Right ventricle myocardium inferior (tissue), 1 donor: ENCODE measurements at places on chromosomes 3 and 15. TPM values are rescaled to one million over a fixed set of nuclear protein-coding genes. Genes with fewer than 3 reads are reported as not detected.

Gene EIF4E3
- total RNA-seq = 49.2 TPM

Gene RAB7A
- 242 TPM for total RNA-seq

GRCh38 chr3:167318306-167318705 lies 61.8 kb downstream of the ZBBX start:
- DNase-seq = no peak

Gene EXD1
- total RNA-seq = not detected

Gene CA12
- total RNA-seq = 0.65 TPM

- no peak for DNase-seq
Measured at GRCh38 chr3:67516496-67516895, 137.9 kb downstream of the SUCLG2 start.

Gene PRR20G
- total RNA-seq = not detected

Gene TEX55
- total RNA-seq = not detected

DNA sequence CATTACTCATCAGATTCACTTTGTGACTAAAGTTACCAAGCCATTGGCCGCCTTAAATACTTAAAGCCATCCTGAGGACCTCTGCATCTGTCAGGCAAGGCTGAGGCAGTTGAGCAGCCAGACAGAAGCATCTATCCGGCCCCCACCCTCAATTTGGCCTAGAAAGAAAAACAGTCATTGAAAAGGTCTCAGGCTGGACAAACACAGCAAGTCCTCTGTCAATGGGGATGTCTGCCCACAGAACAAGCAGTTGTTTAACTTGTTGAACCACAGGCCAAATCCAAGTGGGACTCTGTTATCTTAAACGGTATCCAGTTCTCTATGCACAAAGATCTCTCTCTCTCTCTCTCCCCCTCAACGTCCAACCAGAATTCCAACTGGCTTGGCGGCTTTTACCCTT lies 2.8 kb downstream of the ZIC4 start:
- no peak for DNase-seq

Gene MEGF11
- not detected for total RNA-seq

- DNase-seq = no peak
Measured at GRCh38 chr3:127870156-127870555, 44.9 kb upstream of the KBTBD12 start.

DNA sequence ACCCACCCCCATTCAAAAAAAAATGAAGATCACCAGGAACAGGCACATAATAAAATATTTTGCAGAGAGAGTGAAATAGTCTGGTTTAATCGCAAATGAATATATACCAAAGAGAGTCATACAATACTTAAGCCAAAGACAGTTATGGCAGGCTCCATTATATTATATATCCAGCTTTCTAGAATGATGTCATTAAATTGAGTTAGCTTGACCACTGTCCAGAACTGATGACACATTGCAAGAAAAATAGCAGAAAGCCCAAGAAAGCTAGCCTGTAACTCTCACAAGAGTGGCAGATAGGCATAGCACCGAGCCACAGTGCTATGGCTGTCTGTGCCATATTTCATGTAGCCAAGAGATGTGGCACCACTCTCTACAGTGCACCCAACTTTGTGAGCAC lies 231.9 kb upstream of the SEMA6D start:
- DNase-seq = no peak

DNA sequence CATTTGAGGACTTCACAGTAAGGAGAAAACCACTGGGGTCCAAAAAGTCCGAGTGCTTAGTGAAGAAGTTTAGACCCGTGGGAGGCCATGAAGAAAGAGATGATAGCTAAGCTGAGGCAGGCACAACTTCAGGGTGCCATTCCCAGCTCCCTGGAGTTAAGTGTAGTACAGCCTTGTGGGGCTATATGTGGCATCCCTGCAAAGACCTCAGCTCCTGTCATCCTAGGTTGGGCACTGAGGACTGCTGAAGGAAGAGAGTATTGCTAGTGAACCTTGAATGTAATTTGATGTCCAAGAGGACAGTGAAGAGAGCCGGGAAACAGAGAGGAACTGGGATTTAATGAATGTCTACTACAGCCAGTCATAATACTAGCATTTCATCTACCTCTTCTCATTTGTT lies 162.1 kb downstream of the AKAP13 start:
- no peak for DNase-seq

DNA sequence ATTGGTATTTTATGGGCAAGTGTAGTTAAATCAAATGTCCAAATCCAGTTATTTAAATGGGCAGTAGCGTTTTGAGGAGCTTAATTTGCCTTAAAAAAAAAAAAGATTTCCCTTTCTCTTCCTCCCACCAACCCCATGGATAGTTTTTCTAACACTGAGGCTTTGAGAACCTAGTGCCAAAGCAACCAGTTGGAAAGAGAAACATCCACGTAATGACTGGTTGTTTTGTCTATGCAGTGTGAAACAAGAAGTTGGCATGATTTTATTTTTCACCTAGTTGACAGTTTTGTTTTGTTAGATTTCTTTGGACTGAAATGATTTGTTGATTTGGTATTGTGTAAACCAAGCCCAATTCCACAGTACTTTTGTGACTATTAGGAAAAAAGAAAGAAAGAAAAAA lies 170.0 kb downstream of the SOX2 start:
- no peak for DNase-seq

DNA sequence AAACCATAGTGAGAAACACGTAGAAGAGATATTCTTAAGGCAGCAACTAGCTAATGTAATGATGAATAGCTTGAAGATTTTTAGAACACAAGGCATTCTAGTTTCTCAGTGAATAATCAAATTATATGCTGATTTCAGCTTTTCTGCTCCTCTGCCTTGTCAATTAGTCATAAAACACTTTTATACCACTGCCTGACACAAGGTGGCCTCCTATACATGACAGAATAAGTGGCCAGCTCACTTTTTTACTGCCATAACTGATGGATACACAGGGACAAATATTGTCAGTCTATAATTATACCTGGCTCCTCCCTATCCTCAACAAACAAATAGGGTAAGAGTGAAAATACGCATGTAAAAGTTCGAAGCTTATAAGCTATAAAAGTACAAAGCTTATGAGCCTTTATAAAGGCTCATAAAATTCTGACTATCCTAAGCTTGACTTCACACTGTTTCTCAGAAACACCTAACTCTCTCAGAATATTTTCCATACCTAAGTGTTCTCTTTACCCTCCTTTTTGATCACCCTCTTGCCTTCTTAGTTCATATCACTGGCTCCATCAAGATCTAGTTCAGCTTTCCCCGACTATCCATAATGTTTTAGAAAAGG lies 81.6 kb downstream of the HERC1 start:
- DNase-seq = no peak

DNA sequence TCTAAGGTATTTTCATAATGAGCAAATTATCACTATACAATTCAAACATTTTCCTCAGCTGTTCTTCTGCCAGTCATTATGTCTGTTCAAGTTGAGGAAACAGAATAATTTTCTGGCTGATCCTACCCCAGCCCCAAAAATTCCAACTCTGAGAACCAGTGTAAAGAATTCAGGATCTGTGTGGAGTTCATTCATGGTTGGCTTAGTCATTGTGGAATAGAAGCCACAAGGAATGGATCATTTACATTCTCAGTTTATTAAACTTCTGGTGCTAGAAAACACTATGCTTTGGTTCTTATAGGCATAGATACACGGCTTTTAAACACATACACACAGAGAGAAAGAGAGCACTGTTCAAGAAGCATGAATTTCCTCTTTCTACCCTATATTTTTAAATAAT lies 134.6 kb downstream of the CMSS1 start:
- no peak for DNase-seq

GRCh38 chr3:159928071-159928491 lies 60.6 kb upstream of the IL12A start:
- DNase-seq = no peak

DNA sequence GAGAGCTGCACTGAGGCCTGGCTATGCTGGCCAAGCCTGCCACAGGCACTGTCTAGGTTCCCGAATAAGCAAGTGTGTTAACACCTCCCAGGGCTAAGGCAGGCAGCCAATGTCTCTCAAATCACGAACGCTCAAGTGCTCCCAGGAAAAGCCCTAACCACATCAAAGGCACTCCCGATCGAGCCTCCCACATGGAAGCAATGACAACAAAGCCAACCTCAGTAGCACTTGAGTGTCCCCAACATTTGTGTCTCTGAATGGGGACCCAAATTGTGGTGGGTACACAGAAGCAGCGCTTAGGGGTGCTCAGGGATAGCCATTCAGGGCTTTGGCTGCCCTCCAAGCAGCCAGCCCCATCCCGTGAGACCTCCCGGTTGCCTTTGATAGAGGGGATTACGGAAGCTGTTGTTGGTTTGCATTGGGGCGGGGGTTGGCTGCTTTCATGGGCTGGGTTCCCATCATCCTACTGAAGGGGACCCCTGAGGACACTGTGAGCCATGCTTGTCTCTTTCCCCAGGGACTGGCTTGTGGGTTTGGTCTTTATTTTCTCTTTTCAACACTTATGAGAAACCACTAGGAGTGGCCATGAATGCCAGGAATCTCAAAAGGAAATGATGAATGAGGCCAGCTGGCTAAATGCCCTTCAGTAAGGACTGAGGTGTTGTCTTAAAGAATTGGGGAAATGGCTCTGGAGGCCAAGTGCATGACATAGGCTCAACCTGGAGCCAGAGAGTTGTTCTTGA lies 234.1 kb upstream of the FEZF2 start:
- DNase-seq = peak; percentile 58
